ENCODE measurements at places on chromosomes 1 and 21.

GRCh38 chr1:18929686-18930085, 26.8 kb downstream of the IFFO2 start:
- peak; percentile 60 for DNase-seq

DNA sequence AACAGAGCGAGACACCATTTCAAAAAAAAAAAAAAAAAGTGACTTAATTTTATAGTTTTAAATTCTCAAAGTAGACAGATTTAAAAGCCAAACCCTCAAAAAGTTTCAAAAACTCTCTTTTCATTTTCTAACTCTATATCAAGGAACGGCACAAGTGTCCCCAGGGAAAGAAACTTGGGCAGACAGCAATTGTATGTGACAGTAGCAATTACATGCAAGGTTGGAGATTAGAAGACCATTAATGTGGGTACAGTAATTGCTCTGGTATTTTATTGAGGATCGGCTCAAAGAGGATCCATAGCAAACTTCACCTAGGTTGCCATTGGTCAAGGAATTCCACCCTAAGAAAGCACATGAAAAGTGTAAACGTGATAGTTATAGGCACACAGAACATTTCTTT, 46.2 kb downstream of the ACBD6 start:
- no peak for DNase-seq

DNA sequence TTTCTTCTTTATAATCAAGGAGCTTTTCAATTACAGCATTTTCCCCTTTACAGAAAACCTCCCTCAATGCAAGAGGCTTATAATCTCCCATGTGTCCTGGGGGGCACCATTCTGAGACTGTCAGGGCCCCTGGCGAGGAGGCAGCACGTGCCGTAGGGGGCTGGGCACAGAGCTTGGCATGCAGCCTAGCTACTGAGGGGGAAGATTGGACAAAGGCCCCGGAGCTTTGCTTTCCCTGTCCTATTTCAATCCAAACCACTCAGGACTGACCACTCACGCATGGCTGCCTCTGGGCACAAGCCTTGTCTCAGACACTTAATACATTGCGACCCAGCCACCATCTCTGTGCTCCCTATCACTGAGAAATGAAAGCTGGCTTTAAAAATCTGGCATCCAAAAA, 2.8 kb upstream of the RAP1GAP start:
- no peak for DNase-seq

DNA sequence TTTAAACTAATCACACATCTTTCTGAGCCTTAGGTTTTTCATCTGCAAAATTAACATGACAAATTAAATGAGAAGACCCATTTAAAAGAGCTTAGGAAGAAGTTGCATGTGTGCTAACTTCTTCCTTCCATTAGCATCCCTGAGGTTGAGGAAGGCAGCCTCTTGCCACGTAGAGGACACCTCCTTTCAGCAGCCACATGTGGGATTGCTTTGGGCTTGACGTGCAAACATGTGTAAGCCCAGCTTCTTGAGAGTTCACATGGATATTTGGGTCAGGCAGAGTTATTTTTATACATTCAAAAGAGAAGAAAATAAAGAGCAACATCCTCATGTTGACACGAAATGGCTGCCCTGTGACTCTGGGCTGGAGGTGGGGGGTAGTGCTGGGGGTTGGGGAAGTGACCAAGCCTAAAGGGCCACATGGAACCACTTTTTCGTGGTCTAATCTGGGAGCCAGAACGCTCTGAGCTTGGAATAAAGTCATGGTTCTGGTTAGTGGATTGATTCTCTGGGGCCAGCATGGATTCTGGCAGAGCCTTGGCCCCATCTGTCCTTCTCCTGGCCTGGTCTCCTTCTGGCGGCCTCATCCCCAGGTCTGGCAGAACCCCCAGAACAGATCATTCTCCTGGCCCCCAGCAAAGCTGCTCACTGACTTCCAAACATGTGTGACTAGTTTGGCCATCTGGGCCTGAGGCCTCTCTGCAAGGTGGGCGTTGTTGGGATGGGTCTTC, 137.1 kb upstream of the USP24 start:
- no peak for DNase-seq

DNA sequence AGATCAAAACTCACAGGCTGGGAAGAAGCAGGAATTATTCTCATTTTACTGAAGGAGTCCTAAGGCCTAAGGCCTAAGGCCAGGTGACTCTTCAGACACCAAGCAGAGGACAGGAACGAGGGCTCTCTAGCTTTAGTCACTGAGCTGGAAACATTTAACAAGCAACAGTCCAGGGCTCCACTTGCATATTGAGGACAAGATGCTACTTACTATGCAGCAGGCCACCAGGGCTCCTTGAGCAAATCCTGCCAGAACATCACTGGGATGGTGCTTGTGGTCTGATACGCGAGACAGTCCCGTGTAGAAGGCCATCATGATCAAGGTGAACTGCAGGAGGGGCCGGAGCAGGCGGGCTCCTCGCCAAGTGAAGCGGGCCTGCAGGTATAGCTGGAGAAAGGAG, 67.6 kb downstream of the PLPP3 start:
- no peak for DNase-seq

- DNase-seq, result no peak
Observed at GRCh38 chr1:17213148-17213781, 8.3 kb downstream of the PADI1 start.

DNA sequence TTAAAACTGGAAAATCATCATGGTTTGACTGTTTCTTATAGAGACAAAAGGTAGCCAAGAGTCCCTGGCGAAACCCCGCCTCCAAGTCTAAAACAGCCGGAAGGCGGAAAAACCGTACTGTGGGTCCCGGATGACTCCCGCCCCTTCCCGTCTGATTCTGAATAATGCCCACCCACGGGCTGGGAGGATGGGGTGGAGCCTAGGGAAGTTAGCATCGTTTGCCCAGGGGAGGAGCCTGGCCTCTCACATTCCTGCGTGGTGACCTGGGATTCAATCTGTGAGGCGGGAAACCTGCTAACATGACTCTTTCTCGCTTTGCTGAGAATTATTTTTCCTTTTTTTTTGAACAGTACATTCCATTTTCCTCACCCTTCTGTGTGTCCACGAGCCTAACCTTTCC, 124.9 kb downstream of the KCNK1 start:
- DNase-seq, result no peak

DNA sequence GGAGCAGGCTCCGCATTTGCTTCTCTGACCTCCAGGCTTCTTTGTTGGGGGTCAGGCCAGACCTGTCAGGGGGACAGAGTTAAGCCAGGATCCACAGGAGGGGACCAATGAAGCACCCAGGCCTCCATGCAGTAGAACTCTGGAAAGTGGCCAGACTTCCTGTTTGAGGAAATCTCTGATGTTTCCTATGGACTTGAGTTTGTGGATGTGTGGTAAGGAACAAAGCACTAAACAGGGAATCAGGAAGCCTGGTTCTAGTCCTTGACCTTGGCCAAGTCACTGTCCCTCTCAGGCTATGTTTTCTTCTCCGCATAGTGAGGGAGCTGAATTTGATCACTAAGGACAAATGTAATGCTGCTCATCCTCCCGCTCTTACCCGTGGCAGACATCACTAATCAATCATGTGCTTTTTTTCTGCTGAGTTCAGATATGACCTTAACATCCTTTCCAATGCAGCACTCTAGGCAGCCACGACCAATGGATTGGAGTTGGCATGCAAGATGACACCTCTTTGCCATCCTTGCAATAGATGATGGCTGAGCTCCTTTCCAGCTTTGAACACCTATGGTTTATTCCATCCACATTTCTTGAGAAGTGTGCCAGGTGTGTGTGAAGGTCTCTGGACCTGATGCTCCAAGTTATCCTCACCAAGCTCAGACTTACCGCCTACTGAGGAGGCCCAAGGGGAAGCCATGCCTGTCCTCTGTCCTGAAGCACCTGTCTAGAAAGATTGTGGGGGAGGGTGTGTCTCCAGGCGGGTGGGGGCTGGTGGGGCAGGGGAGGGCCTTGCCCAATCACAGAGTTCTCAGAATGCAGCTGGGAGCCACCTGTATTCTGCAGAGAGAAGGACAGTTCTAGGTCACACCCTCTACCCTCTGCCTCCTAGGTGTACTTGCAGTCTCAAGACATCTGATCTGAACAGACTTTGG, 9.9 kb downstream of the SH2D2A start:
- DNase-seq, result no peak

DNA sequence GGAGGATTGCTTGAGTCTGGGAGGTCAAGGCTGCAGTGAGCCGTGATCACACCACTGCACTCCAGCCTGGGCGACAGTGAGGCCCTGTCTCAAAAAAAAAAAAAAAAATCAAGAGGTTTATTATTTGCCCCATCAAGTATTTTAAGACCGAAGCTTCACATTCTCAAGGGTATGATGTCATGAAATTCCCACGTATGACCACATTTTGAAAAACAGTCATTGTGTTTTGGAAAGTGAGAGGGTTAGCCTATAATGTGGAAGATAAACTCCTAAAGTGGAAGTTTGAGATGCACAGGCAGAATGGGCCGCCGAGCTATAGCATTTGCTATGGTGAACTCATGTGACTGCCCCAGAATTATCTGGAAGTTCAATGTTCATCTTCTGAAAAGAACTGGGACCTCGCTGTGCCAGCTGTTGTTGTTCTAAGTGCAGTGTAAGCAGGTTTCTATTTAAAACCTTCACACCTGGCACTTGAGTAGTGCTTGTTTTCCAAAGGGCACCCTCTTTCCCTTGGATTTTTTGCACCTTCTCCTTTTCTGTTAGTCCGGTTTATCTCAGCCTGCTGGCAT, 96.9 kb upstream of the SLC25A33 start:
- DNase-seq, result peak; percentile 53

- no peak for DNase-seq
Observed at GRCh38 chr1:180382326-180383115, 119.9 kb downstream of the ACBD6 start.

DNA sequence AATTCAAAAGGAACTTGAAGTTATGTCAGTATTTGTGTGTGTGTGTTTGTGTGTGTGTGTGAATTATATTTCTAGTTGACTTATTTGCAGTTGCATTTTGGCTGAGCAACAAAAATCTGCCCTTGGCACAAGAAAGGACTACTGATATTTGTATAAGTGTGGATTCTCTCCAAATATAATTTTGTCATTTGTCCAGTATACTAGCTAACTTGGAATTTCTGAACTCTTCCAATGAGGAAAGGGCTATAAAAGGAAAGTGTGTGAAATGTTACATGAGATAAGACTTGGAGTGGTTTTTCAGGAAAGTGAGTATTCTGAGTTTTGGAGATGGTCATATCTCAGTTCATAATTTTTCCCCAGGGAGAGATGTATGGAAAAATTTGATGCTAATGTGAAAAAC, 1384.1 kb upstream of the B3GALT2 start:
- peak; percentile 33 for DNase-seq

DNA sequence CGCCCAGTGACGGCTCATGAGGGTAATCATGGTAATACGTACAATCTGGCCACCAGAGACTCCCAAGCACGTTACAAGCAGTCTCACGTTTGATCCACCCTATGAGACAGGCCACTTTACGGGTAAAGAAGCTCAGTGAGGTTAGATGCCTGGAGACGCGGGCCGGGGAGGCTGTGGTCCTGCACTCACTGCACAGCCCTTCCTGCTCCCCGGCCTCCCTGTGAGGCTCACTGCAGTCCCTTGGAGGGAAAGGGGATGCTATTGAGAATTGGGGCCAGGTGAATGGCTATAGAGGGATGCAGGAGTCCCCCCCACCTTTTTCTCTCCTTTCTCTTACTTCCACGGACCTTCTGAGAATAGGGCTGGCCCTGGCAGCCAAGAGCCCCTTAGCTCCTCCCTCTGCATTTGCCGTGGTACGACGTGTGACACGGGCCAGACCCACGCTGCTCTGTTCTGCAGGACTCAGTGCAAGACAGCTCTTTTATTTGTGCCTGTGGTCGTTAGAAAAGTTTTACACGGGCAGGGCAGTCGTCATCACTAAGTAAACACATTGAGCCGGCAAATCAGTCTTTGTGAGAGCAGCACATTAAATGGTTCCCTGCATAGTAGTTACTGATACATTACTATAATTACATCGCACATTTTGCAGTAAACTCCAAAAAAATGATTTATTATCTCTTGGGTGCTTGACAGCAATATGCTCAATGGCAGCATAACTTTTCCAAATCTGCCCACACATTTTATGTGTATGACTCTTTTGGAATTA, 18.8 kb downstream of the KIF26B start:
- DNase-seq, result peak; percentile 50

- peak; percentile 98 for DNase-seq
Observed at GRCh38 chr1:203558064-203558760, 64.3 kb downstream of the OPTC start.

GRCh38 chr1:3065797-3066196, 3.2 kb upstream of the PRDM16 start:
- no peak for DNase-seq

DNA sequence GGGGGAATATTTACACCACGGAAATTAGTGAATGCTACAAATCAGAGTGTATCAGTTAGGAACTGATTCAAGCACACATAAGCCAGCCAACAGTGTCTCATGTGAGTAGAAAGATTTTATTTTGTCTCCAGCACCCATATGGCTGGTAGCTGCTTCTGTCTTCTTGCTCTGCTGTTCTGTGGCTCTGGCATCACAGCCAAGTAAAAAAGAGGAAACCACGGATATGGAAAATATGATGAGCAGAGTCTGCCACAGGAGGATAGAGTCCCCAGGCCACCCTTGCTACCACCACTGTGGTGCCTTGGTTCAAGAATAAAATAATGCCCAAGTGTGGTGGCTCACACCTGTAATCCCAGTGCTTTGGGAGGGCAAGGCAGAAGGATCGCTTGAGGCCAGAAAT, 53.6 kb upstream of the SPOCD1 start:
- no peak for DNase-seq

- no peak for DNase-seq
Observed at GRCh38 chr1:195898373-195898772, 709.9 kb downstream of the KCNT2 start.

- DNase-seq, result peak; percentile 77
Observed at GRCh38 chr1:204408074-204408507, 3.5 kb downstream of the PPP1R15B start.

GRCh38 chr1:53738205-53739108, 507 bp downstream of the GLIS1 start:
- DNase-seq, result no peak

- DNase-seq, result no peak
Observed at GRCh38 chr1:94298861-94299260, 61.5 kb upstream of the ARHGAP29 start.

DNA sequence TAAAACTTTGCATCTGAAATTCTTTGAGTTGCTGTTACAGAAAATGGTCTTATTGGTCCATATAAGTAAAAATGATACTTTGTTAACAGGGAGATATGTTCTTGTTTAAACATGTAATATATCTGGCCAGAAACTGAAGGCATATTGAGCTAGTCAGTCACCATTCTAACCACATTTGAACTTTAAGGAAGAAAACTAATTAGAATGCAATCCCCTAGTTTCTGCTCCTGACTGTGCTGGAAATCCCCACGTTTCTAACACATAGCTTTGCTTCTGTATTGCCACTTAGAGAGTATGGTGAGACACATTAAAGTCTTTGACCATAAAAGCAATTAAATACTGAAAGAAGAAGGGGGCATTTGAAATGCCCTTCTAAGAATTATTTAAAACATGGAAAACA, 32.1 kb upstream of the HIVEP3 start:
- DNase-seq, result peak; percentile 27

GRCh38 chr21:39196838-39197237, 13.6 kb upstream of the PSMG1 start:
- DNase-seq, result no peak

GRCh38 chr1:213982672-213983492, 4.9 kb upstream of the PROX1 start:
- DNase-seq, result no peak
